ENCODE measurements at places on chromosomes 4 and X. TPM values are rescaled to one million over a fixed set of nuclear protein-coding genes. Genes with fewer than 3 reads are reported as not detected.

The CACNA1F gene
- polyA plus RNA-seq, result 0.15 TPM

The PFKFB1 gene
- 0.08 TPM for polyA plus RNA-seq

The NUDT10 gene
- not detected for polyA plus RNA-seq

The CXorf49B gene
- not detected for polyA plus RNA-seq

The BTC gene
- polyA plus RNA-seq, result not detected

The STPG2 gene
- not detected for polyA plus RNA-seq

The CLTRN gene
- not detected for polyA plus RNA-seq

The ZNF630 gene
- 0.37 TPM for polyA plus RNA-seq

The DIPK2B gene
- polyA plus RNA-seq, result not detected

The NSG1 gene
- not detected for polyA plus RNA-seq

The BEX2 gene
- 18.0 TPM for polyA plus RNA-seq

The COX7B2 gene
- polyA plus RNA-seq, result 0.22 TPM

The MAGEA11 gene
- not detected for polyA plus RNA-seq

The PABPC1L2B gene
- polyA plus RNA-seq, result not detected

GRCh38 chr4:156790866-156791265 lies 180.7 kb downstream of the PDGFC start:
- DNase-seq, result no peak

- no peak for DNase-seq
These were observed 17.2 kb downstream of the RXFP1 start for GRCh38 chr4:158538911-158539310.

GRCh38 chr4:160175064-160175643 lies 1072.3 kb downstream of the RAPGEF2 start:
- no peak for DNase-seq

DNA sequence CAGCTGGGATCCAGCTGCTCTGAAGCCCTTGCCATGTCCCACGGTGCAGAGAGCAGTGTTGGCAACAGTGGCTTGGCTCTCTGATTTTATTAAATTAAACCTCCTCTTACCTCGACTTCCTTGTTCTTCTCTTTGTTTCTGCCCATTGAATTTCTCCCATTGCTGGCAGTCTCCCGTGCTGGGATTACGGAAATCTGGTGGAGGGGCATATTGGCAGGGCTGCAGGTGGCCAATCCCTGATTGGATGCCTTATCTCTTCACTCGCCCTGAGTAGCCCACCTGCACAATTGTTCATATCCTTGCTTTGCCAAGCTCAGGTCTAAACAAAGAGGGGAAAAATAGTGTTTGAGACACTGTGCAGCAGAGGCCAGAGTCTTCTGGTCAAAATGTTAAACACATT lies 493.9 kb downstream of the TMA16 start:
- no peak for DNase-seq

DNA sequence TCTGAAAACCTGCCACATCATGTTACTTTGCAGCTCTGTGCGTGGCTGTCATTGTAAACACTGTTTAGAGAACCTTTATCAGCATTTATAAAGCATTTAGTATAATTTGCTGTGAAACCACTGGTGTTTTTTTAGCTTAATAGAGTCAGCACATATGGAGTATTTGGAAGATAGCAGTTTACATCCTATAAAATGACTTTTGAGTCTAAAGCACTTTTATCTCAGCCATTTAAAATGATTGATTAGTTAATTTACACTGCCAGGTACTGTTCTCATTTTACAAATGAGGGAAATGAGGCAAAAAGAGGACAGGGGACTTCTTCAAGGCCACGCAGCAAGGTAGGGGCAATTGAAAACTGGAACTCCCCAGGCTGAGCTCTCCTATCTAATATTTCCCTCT lies 181.7 kb downstream of the FRMPD4 start:
- no peak for DNase-seq

DNA sequence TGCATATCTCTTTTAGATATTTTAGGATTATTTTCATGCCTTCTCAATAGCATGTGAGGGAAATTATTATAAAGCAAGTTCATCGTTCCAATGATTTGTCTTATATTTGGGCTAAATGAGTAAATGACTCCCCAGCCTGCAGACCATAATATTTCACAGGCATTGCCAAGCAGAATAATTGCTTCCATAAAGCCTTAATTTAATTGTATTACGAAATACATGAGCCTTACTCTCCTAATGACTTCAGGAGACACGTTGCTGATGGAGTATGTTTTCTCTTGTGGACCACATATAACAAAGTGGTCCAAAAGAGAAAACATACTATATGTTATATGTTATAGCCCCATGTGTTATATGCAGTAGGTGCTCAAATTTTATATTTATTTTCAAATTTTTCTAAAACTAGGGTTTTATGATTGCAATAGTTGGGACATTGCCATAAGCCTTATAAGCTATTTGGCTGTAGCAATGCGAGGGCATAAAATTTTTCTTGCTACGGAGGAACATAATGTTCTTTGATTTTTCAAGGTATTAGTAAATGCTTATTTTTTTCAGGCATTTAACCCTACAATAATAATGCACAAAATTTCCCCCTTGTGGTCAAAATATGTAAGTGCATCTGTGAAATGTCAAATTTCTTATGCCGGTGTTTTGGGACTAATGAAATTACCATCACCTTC lies 26.2 kb upstream of the TMPRSS11D start:
- peak; percentile 30 for DNase-seq

DNA sequence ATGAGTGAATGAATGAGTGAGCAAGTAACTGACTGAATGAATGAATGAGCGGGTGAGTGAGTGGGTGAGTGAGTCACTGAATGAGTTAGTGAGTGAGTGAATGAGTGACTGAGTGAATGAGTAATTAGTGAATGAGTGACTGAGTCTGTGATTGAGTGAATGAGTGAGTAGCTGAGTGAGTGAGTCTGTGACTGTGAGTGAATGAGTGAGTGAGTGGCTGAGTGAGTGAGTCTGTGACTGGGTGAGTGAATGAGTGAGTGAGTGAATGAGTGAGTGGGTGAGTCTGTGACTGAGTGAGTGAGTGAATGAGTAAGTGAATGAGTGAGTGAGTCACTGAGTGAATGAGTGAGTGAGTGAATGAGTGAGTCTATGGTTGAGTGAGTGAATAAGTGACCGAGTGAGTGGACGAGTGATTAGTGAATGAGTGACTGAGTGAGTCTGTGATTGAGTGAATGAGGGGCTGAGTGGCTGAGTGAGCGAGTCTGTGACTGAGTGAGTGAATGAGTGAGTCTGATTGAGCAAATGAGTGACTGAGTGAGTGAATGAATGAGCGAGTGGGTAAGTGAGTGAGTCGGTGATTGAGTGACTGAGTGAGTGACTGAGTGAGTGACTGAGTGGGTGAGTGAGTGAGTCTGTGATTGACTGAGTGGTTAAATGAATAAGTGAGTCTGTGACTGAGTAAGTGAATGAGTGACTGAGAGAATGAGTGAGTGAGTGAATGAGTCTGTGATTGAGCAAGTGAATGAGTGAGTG lies 223.0 kb upstream of the PSAPL1 start:
- no peak for DNase-seq

DNA sequence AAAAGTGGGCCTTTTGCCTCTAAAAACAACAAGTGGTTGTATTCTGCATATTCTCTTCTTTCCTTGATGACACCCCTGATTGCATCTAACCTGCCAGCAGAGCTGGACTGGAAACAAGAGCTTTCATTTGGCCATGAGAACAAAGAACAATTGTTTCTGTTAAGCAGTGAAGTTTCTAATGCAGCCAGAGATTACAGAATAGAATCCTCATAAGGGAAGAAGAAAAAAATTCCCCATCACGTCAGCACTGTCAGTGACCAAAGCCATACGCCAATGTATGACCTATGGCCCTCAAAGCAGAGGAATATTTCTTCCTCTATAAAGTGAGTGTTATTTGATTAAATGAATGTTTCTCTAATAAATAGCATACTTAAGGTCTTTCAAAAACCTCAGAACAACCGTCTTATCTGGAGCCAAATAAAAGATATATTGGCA lies 529.1 kb upstream of the INTU start:
- no peak for DNase-seq

- DNase-seq, result no peak
These were observed 75.0 kb downstream of the STK32B start for GRCh38 chr4:5126231-5126630.

DNA sequence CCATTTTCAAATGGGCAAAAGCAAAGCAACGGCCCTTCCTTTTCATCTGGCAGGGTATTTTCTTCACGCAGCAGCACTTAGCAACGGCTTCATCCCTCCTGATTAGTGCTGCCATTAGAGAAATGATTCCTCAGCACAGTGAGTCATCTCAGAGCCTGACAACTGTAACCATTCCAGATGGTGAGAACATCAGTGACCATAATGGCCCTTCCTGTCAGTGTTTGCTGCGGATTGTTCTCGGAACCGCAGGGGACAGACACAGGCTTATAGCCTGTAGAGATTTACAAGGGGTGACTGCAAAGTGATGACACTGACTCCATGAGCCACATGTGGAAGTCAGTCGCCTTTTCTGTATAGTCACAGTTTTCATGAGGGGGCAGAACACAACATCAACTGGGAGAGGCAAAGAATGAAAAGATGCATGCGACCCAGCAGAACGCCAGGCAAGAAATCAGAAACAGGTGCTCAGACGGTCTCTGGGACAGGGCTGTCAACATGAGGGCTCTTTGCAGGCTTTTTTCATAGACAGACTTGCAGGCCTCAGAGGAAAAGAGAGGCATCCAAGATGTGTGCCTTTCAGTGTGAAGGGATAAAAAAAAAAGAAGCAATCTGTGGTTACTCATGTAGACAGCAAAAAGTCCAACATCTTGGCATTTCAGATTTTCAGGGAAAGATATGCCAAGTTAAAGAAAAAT lies 69.9 kb upstream of the FBXW7 start:
- no peak for DNase-seq

- DNase-seq, result no peak
These were observed 98.6 kb upstream of the LRPAP1 start for GRCh38 chr4:3630598-3631543.

DNA sequence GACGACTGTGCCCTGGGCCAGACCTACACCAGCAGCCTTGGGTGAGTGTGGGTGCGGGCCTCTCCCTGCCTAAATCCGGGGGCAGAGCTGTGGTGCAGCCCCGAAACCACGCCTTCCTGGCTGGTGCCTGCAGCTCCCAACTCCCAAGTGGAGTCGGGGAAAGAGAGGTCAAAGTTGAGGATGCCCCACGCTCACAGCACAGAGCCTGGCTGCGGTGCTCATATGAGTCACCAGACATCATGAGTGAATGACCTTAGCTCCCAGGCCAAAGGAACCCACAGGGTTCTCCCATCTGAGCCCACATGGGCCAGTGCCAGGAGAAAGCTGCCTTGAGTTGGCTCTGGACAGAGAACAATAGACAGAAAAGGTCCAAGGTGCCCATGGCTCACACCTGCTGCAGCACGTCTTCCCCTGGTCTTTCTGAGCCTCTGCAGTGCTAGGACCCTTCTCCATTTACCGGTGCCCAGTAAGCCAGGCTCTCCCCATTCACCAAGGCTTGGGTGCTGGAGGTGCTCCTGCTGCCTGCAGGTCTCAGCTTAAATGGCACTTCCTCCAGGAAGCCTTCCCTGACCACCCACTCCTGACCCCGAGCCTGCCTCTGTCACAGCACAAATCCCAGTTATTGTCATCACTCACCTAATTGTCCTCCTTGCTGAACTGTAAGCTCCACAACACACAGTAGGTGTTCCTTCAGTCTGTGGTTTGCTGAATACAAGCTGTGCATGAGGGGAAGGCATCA lies 224.2 kb downstream of the AFAP1 start:
- no peak for DNase-seq

- no peak for DNase-seq
These were observed 199.4 kb upstream of the DDX53 start for GRCh38 chrX:22800360-22800759.

- DNase-seq, result no peak
These were observed 6.2 kb downstream of the NEIL3 start for GRCh38 chr4:177315767-177316464.

DNA sequence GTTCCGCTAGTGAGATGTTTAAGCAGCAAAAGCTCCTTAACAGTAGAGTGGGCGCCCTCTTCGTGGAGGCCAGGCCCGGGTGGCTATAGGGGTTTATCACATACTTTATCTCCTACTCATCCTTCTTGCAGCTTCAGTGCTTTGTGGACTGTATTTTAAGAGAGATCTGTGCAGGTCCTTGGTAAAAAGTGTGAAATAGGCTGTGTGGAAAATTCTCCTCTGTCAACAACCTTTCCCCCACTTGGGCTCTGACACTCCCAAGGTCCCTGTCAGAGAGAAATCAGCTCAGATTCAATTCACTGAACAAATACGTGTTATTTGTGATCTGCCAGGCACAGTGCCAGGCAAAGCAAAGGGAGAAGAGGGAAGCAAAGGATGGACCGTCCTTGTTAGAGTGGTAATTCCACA lies 214.3 kb upstream of the PPARGC1A start:
- DNase-seq, result no peak

GRCh38 chr4:113919611-113920010 lies 59.8 kb downstream of the ARSJ start:
- DNase-seq, result no peak

DNA sequence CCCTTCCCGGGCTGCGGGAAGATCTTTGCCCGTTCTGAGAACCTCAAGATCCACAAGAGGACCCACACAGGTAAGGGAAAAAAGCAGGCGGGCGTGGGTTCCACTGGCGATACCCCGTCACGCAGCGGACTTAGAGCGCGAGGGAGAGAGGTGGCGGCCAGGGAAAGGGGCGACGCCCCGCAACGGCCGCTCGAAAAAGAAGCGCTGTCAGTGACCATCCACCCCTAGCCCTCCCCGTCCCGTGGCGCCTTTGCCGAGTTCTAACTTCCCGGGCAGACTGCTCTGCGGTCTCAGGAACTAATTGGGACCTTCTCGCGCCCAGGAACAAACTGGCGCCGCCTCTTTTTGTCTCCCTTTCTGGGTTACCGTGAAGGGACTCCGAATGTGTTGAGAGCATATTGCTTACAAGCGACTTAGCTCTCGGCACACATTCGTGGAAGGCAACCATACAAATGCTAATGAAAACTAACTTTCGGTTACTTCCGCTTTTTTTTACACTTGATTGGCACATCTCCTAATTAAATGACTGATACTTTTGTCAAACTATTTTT lies 1.8 kb downstream of the ZIC3 start:
- no peak for DNase-seq

GRCh38 chr4:33200377-33200776 lies 2480.2 kb downstream of the PCDH7 start:
- DNase-seq, result no peak

GRCh38 chrX:103585411-103586313 lies at the start of gene TCEAL4:
TSS of gene TCEAL4 (plus strand) at chrX:103585515. CDS start at chrX:103586676, 1,161 bp downstream.
- no peak for DNase-seq

DNA sequence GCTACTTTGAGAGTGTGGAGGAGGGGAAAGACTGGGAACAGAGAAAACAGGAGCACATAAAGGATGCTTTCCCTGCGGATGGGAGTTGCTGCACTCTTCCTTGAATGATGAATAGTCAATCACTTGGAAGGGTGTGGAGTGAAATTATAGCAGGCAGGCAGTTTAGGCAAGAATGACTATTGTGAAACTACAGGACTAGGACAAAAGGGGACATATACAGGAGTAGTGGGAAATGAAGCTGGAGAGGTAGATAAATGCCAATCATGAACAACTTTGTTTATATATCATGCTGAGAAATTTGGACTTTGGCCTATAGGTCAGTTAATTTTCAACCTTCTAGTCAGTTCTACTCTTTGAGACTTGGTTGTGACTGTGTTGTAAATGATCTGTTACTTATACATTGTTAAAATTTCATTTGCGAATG lies 76.9 kb downstream of the PAQR3 start:
- no peak for DNase-seq

Measured in K562 (cell line).